ENCODE measurements at places on chromosomes 16 and 17.

GRCh38 chr17:60381958-60382357 lies 10.0 kb downstream of the USP32 start:
- no peak for DNase-seq

- no peak for DNase-seq
These were observed 81.1 kb downstream of the FTO start for GRCh38 chr16:53785044-53785443.

DNA sequence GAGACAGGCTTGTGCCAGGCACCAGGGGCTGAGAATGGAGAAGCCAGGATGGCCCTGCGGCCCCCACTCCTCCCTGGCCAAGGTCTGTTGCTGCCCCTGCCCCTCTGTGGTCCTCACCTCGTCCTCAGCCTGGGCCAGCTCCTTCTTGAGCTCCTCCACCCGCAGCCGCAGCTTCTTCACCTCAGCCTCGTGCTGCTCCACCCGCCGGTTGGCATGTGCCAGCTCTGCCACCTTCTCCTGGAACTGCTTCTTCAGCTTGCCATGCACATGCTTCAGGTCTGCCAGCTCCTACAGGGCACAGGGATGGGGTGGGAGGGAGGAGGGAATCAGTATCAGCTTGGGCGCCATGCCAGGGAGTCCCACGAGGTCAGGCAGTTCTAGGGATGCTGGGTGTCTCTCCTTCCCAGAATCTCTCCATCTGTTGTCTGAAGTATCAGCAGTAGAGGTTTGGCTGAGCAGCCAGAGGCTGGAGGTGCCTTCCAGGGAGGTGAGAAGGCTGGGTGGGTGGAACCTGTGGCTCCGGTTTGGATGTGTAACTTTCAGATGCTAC lies 20.1 kb downstream of the CCDC102A start:
- no peak for DNase-seq

- no peak for DNase-seq
These were observed 48.4 kb upstream of the KDM8 start for GRCh38 chr16:27154705-27155521.

DNA sequence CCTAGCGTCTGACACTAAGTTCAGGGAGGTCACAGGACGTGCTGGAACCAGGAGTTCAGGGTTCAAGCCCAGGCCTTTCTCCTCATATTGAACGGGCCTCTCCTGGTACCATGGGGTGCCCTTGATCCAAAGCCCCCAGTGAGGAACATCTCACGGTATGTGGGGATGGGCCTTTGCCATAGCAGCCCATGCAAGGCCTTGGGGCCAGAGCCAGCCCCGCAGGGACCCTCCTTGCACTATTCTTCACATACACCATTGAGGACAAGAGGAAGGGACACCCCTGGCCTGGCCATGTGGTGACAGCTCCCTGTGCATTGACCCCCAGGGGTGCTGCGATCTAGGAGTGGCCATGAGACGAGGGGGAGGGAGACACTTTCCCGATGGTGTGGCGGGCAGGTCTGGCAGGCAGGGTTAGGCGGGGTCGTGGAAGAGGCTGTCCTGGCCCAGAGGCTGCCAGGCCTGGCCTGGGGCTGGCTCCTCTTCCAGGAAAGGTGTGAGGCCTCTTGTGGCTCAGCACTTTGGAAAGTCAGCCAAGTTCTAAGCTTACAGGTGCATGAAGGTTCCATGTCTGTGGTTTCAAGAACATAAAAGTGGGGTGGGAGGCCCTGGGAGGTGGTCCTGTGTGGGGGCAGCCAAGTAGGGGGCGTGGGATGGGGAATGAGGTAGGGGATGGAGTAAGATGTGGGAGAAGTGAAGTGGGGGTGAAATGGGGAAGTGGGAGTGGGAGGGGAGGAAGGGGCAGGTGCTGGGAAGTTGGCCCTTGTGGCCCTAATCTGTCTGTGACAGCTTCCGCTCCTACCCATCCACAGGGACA lies 88.7 kb upstream of the CBX4 start:
- DNase-seq, result no peak

DNA sequence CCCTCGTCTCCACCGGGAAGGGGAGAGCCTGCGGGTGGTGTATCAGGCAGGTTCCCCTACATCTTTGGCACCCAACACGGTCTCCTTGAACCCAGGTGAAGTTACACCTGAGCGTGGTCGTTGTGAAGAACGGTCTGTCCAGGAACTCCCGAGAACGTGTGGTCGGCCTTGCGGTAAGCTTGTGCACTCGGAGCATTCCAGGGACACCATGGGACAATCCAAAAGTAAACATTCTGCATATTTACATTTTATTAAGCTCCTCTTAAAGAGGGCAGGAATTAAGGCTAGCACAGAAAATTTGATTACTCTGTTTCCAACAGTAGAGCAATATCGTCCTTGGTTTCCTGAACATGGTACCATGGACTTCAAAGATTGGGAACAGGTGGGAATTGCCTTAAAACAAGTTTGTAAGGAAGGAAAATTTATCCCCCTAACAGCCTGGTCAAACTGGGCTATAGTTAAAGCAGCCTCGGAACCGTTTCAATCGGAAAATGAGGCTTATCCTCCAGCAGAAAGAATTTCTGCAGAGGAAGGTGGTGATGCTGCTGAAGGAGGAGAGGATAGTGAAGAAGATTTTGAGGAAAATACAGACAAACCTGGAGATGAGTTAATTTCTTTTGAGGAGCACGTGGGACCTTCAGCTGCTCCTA lies 18.2 kb downstream of the ALOX15B start:
- DNase-seq, result no peak

DNA sequence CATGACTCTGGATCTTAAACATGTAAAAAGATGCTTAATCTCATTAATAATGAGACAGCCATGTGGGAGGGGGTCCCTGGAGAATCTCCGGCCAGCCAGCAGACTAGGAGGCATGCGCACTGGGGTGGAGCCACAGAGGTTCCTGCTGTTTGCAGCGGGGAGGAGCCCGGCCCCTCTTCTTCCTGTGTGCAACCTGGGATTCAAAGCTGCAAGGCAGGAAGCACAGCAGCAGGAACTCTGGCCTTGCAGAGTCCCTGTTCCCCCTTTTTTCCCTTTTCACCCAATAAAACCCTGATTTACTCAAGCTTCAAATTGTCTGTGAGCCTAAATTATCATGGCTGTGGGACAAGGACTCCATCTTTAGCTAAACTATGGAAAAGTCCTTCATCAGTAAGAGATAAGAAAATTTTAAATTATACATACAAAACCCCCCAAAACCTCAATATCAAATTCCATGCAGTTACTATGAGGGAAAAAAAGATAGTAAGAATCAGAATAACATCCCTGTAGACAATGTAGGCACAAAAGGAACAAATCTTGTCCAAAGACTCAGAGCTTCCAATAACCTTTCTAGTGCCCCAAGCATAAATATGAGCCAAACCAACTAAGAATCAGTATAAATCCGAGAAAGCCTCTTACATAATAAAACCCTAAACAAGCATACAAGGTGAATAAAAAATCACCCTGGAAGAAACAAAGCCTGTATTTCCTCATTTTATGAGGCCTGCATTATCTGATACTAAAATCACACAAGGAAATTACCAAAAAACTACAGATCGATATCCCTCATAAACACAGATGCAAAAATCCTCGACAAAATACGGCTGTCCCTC lies 12.1 kb downstream of the CFDP1 start:
- no peak for DNase-seq

Measured in activated CD8-positive, alpha-beta memory T cell treated with anti-CD3 and anti-CD28 coated beads for 1 hour (primary cell).